Activated T-cell treated with anti-CD3 and anti-CD28 coated beads, Interleukin-2, amount 50 U/mL, for 4 hours (primary cell): ENCODE measurements at places on chromosomes 12 and 14. TPM values are rescaled to one million over a fixed set of nuclear protein-coding genes. Genes with fewer than 3 reads are reported as not detected.

Gene KIF5A
- 0.98 TPM for total RNA-seq

- no peak for DNase-seq
These were observed 11.8 kb downstream of the PDE1B start for GRCh38 chr12:54561164-54561563.

Gene PRB2
- total RNA-seq, result not detected

Gene GPR33
- not detected for total RNA-seq

Gene AICDA
- total RNA-seq, result not detected

DNA sequence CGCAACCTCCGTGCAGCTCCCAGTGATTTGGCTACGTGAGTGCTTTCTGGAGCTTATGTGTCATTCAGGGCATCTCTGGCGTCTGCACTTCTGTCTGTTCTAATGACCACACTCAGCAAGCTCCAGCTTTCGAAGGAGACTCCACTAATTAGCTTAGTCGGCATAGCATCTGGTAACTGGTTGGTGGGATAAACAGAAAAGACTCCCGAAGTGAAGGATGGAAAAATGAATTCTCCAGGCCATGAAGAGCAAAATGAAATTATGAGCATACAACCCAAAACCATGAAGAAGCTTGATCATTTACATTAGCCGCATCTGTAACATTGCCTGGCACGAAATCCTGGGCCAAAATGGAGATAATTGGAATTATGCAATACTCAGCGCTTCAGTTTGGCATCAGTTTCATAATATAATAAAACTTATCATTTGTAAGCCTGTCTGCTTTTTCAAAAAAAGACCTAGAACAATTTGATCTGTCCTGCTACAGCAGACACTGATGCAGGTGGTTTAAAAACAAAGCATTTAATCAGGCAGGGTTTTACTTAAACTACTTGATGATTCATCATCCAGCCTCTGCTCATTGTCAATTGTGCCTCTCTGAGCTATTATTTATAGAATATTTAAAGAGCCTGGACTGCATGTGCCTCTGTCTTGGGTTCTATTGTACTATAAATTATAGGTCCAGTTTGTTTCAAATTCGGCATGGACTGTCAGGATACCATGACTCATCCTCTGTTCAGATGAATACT, 87.4 kb downstream of the SYT1 start:
- no peak for DNase-seq

Gene CLEC14A
- total RNA-seq, result 0.10 TPM

Gene PYGL
- 0.16 TPM for total RNA-seq

DNA sequence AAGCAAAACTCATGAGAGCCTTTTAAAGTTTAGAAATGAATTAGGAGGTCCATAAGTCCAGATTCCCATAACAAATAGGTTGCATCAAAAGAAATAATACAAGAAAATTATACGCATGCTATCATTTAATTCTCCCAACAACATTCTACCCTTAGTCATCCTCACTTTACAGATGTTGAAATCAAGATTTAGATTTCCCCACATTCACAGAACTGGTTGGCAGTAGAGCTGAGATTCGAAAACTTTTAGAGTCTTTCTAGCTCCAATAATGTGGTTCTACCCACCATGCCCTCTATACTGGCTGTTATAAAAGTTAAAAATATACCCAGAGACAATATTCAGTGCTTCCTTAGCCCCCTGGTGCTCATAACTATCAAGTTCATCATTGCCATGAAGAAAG, 56.6 kb upstream of the METAP2 start:
- no peak for DNase-seq

Gene FOXN4
- total RNA-seq, result not detected

Gene ADSS1
- 0.66 TPM for total RNA-seq

DNA sequence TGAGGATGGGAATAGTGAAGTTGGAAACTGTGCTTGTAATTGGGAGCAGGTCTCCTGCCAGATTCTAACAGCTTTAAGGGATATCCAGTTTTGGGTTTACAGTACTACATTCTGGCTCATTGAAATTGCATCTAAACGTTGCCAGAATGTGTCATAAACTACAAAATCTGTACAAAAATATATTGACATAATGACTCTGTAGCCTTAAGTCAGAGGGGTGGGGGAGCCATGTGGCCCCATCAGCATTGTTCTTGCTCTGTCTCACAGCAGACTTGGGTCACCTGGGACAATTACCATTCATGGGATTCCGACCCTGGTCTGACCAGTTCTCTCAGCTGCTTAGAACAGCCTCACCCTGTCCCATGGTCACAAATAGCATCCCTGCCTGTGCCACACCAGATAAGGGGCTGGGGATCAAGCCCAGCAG, 43.3 kb upstream of the MED13L start:
- no peak for DNase-seq

- DNase-seq, result no peak
These were observed 220.2 kb upstream of the PLEKHG7 start for GRCh38 chr12:92482599-92482998.

Gene PEX5
- 65.7 TPM for total RNA-seq

- DNase-seq, result no peak
These were observed 14.5 kb upstream of the KLRD1 start for GRCh38 chr12:10293151-10293550.

DNA sequence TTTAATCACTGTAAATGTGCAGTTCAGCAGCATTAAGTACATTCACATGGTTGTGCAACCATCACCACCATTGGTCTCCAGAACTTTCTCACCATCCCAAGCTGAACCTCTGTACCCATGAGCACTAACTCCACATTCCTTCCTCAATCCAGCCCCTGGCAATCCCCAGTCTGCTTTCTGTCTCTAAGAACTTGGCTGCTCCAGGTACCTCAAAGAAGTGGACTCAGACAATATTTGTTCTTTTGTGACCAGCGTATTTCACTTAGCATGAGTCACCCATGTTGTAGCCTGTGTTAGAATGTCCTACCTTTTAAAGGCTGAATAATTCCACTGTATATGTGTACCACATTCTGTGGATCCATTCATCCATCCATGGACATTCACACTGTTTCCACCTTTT, 64.6 kb downstream of the SLC24A4 start:
- DNase-seq, result no peak

Gene OTX2
- total RNA-seq, result not detected

Gene PCED1B
- total RNA-seq, result 57.1 TPM

GRCh38 chr14:36524874-36525745, 5.1 kb upstream of the NKX2-1 start:
- no peak for DNase-seq

Gene GAS2L3
- total RNA-seq, result not detected

GRCh38 chr12:10409392-10409791, at the start of gene KLRC4:
TSS of gene KLRC4 (minus strand) at chr12:10409757. CDS start at chr12:10409575, 182 bp downstream.
- no peak for DNase-seq

Gene OR10G2
- total RNA-seq, result not detected

GRCh38 chr12:20602641-20603391, 92.3 kb upstream of the SLCO1C1 start:
- no peak for DNase-seq

- no peak for DNase-seq
These were observed at the start of gene ADCY4 for GRCh38 chr14:24334431-24335291. TSS of gene ADCY4 (minus strand) at chr14:24335071. CDS start at chr14:24334652, 419 bp downstream.

DNA sequence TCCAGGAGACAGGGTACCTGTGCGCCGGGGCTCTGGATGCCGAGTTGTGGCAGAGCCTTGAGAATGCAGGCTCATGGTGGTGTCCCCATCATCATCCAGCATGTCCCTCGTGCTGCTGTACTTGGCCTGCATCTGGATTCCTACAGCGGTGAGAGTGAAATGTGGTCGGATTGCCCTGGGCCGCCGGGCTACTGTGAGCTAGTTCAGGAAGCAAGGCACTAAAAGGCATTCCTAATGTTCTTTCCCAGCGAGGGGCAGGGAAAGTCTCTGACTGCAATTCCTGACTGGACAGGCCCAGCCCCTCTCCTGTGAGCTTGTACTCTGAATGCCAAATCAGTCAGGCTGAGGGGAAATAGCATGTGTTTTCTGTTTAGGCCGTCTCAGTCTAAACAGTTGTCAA, at the start of gene CLEC1A:
Gene CLEC1A (minus strand): TSS at position 195 of the 400 bp plus-strand sequence. CDS start 63 bp downstream, at position 132.
- DNase-seq, result no peak

Gene CPSF6
- 94.5 TPM for total RNA-seq

- DNase-seq, result no peak
These were observed 114.8 kb upstream of the GSC start for GRCh38 chr14:94884616-94885230.

Gene FAM186B
- 0.38 TPM for total RNA-seq

GRCh38 chr14:71638523-71639196, 293.6 kb upstream of the RGS6 start:
- no peak for DNase-seq

Gene FBRSL1
- 95.8 TPM for total RNA-seq

- DNase-seq, result no peak
These were observed 7.9 kb downstream of the CCDC85C start for GRCh38 chr14:99596071-99596627.

GRCh38 chr12:125187780-125188741, 122.8 kb downstream of the AACS start:
- DNase-seq, result no peak

- DNase-seq, result peak; percentile 14
These were observed at the start of gene ARID4A for GRCh38 chr14:58298477-58299400. TSS of gene ARID4A (plus strand) at chr14:58298555. CDS start at chr14:58299855, 1,300 bp downstream.

GRCh38 chr14:34183478-34183877, 232.6 kb upstream of the EGLN3 start:
- no peak for DNase-seq

Gene ALKBH1
- total RNA-seq, result 17.8 TPM

Gene NPFF
- not detected for total RNA-seq

GRCh38 chr12:8840938-8841633, 18.7 kb downstream of the A2ML1 start:
- no peak for DNase-seq

DNA sequence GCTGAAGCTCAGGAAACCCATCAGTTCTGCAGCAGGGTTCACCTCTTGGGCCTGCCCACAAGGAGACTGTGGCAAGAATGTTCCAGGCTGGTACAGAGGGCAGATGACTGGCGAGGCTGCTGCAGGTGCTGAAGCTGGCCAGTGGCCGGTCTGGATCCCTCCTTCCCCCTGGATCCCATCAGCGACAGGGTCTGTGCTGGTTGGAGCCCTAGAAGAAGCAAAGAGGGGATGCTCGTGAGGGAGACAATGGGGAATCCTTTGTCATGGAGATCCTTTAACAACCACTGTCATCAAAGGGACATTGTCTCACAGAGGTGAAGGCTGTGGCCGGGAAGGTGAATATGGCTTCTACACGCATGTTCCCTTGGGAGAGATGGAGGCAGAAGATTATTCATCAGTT, 211.4 kb upstream of the TMEM132C start:
- DNase-seq, result no peak

DNA sequence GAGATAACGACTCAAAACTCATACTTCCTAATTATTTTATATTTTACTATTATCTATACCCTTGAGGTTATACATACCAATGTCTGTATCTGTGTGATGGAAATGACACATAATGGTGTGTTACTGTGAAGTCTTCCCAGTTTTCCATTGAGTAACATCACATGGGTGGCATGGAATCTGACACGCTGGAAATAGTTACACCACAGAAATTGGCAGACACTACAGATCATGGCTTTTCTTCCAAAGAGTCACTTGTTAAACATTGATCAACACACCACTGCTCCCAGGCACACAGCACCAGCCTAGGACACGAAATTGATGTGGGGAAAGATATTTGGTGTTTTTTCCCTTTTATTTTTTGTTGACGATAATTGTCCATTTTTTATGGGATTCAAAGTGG, 33.0 kb upstream of the VWF start:
- no peak for DNase-seq

Gene IL31
- 5.3 TPM for total RNA-seq

- DNase-seq, result no peak
These were observed 53.3 kb upstream of the NCOR2 start for GRCh38 chr12:124620606-124621295.

DNA sequence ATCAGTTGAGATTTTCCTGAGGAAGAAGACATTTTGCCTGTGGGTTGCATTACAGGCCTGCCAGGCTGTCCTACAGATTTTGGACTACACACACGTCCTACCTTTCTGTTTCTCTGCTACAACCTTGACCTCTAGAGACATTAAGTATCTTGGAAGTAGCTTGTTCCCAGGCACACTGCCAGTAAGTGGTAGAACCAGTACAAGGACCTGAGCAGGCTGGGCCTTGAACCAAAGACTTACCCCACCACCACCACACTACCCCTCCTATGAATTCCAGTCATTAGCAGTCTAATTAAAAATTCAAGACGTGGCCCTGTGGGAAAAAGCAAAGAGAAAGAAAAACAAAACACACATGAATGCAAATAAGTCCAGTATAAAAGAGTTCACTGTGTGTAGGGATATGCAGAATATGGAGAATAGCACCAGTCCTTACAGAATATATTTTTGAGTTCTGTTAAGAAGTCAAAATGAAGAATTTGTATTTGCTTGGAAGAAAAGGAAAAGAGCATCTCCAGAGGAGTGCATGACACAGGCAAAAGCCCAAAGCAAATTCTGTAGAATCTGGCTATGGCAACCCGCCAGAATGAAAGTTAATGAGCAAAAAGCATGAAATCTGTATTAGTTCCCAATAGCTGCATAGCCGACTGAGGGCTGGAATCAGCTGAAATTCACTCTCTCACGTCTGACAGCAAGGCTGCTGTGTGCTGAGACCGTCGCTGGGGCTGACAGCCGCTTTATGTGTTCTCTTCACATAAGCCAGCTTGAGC, 74.3 kb upstream of the ST8SIA1 start:
- DNase-seq, result no peak

Gene NDUFA9
- 149 TPM for total RNA-seq

GRCh38 chr12:18970603-18971002, 158.9 kb upstream of the PLEKHA5 start:
- DNase-seq, result no peak

GRCh38 chr12:5587711-5588121, 155.8 kb downstream of the NTF3 start:
- DNase-seq, result no peak

Gene CRIP1
- 43.9 TPM for total RNA-seq

DNA sequence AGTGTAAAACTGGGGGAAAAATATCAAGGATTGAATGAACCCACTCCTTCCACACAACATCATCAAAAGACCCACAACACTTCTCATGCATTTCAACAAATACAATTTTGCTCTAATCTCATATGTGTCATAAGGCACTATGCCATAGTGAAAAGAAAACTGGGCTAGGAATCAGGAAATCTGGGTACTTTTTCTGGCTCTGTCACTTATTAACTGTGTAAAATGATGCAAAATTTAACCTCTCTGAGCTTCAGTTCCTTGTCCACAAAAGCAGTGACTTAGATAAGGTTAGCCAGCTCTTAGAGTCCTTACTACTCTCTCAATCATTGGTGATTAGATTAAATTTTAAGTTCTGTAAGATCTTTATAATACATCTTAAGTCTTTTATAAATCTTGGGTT, 250.5 kb upstream of the SOX5 start:
- DNase-seq, result no peak

DNA sequence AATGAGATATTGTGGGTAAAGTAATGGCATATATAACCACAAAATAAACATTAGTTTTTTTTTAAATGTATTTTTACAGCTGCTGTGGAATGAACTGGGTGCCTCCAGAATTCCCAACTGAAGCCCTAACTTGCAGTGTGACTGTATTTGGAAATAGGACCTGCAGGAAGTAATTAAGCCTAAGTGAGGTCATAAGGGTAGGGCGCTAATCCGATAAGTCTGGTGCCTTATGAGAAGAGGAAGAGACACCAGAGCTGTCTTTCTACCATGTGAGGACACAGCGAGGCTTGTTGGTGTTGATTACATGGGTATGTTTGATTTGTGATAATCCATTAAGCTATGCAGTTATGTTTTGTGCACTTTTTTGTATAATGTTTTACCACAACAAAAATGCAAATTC, 136.8 kb downstream of the TPH2 start:
- DNase-seq, result no peak

Gene CDKN3
- total RNA-seq, result 9.8 TPM
